ENCODE measurements at places on chromosomes 16 and 17.

DNA sequence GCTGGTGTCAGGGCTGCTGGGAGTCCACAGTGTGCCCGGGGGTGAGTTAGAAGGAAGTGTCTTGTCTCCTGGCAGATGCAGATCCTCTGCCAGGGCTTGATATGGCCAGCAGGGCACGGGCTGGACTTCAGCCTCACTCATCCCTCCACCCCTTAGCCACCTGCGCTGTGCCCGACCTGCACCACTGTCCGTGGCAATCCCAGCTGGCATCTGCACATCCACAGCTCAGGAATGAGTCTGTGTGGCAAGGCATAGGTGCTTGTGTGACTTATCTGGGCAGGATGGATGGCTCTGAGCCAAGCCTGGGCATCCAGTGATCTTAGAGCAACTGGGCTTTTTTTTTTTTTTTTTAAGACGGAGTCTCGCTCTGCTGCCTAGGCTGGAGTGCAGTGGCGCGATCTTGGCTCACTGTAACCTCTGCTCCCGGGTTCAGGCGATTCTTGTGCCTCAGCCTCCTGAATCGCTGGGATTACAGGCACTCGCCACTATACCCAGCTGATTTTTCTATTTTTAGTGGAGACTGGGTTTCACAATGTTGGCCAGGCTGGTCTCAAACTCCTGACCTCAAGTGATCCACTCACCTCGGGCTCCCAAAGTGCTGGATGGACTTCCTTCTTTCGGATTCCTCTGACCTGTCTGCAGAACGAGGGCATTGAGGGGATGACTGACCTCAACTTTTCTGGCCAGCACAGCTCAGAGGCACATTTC is 22.5 kb upstream of the CACNG1 start:
- DNase-seq = no peak

- DNase-seq = no peak
Measured at GRCh38 chr17:50484386-50485155, 5.9 kb downstream of the RSAD1 start.

GRCh38 chr16:27242868-27243590 is 25.5 kb downstream of the NSMCE1 start:
- no peak for DNase-seq

DNA sequence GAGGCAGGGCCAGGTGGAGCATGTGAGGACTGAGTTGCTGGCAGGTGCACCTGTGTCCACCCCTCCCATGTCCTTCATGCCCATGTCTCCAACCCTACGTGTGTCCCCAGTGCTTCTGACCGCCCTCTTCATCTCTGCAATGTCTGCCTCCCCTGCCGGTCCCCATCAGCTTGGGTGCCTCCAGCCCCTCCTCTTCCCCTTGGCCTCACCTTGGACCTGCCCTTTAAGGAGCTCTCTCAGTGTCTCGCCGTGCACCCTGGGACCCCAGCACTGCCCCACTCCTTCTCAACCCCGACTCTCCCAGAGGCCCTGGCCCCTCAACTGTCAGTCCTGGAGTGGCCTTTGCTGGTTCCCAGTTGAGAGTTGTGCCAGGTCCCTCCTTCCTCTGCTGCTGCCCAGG is 15.0 kb downstream of the RIPOR1 start:
- no peak for DNase-seq

DNA sequence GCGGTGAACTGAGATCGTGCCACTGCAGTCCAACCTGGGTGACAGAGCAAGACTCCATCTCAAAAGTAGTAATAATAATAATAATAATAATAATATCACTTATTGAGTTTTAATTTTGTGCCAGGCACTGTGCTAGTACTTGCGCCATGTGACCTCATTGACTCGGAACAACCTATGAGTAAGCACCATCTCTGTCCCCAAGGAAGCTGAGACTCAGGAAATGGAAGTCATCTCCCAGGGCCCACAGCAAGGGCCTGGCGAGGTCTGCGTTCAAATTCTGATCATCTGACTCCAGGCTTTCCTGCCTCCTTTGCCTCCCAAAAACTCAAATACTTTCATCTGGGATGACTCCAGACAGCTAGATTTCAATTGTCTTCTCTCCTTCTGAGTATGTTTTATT is 162.9 kb downstream of the SEC14L1 start:
- DNase-seq = no peak

DNA sequence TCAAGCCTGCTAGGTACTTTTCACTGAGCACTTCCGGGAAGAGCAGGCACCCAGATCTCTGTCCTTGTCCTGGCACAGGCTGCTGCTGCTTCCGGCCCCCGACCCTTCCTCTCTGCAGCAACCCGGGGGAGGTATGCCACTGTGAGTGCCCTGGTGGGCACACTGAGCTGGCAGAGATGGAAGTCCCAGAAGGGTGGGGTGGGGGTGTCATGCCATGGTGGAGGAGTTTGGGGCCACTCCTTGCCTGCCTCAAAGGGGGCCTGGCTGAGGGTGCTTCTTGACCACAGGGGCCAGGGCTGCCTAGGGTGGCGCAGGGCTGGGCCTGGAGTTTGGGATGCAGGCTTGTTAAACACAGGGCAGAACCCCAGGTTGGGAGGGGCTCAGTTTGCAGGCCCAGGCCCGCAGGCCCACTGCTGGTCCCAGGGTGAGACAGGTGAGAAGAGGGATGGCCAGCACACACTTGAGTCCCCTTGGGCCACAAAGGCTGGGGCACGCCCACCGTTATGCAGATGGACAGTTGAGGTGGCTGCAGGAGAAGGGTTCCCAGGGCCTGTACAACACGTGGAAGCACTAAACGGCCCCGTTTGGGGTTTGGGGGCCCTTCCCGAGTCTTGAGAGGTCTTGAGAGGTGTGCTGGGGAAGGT is 8.7 kb downstream of the TMEM235 start:
- no peak for DNase-seq

- DNase-seq = no peak
Measured at GRCh38 chr17:46071796-46072195, 72.7 kb downstream of the STH start.

DNA sequence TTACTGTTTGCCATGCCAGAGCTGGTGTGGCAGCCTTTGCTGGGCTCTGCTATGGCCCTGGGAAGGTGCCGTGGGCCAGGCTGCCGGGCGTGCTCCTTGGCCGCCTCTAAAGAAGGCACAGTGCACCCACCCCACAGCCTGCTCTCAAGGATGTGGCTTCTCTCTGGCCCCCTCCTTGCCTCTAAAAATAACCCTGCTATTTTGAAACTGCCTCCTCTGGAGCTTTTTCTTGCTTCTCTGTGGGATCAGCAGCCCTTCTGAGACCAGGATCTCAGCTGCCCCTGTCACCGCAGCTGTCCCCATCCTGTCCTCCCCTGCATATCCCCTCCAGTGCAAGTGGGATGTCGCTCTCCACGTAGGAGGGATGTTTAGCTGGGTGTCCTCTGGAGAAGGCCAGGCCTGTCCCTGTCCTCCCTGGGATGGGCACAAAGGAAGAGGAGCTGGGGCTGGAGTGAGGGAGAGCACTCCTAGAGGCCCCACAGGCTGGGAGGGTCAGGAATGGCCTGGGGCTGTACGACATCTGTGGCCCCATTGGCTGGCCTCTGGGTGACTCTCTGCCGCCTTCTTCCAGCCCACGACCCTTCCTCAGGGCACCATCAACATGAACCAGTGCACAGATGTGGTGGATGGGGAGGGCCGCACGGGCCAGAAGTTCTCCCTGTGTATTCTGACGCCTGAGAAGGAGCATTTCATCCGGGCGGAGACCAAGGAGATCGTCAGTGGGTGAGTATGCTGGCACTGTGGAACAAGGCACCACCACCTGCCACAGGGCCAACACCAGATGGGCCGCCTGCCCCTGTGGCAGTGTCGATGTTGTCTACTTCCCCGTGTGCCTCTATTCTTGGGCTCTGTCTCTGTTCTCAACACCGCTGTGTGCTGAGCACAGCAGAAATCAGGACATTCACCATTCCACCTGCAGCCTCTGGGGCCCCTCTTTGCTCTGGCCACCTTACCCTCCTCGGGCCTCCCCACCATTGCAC is 79.7 kb downstream of the PLD6 start:
- DNase-seq = no peak

DNA sequence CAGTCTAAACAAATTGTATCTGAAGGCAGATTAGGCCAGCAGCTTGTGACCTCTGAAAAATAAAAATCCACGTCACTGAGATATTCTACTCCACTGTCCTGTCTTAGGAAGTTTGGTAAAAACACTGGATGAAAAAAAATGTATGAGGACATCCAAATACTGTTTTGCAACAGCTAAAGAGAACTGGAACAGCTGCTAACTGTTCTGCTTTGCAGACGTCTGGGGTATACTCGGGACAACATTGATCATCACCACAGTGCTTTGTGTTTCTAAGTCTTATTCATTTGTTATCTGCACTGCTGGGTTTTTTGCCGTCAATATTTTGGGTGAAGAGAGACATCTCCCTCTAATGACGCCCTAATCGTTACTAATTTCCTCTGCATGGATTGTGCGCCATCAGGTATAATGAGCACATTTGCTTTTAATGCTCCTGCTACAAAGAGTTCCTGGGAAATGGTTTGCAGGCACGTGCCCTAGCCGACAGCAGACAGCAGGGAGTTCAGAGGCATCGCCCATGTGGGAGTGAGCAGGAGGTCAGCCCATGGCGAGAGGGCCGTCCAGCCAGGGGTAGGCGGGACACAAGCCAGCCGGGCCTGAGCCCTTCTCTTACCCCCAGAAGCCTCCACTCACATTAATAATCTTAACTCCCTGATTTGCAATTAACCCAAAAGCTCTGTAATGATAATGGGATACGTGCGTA is 87.0 kb downstream of the CBLN1 start:
- DNase-seq = no peak

- DNase-seq = no peak
Measured at GRCh38 chr17:76095943-76096342, 7.6 kb downstream of the EXOC7 start.

- no peak for DNase-seq
Measured at GRCh38 chr16:13153696-13154095, 252.3 kb downstream of the SHISA9 start.

GRCh38 chr17:80890196-80890920 is 101.3 kb upstream of the CHMP6 start:
- DNase-seq = no peak

GRCh38 chr16:86347090-86347489 is 163.2 kb upstream of the FOXF1 start:
- no peak for DNase-seq

GRCh38 chr16:49835161-49835777 is 20.6 kb downstream of the ZNF423 start:
- DNase-seq = no peak

DNA sequence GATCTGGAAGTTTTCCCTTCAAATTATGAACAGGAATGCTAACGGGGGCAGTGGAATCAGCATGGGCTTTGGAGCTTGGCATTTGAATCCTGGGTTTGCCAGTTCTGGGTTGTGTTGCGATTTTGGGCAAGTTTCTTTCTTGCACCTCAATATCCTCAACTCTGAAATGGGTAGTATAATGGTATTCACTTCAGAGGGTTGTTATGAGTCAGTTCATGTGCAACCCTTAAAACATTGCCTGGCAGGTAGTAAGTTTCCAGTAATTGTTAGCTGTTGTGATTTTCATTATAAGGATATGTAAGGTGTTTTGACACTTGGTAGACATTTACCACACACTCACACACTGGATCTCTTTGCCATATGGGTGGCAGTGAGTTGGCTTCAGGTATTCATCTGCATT is 33.4 kb downstream of the SNX29 start:
- DNase-seq = no peak
